Sciatic nerve (tissue), 2 donors: ENCODE measurements at places on chromosomes 4 and X. TPM values are rescaled to one million over a fixed set of nuclear protein-coding genes. Genes with fewer than 3 reads are reported as not detected.

- DNase-seq = no peak
Observed at GRCh38 chrX:130260316-130260715, 8.4 kb downstream of the ZNF280C start.

ACOT9 gene
- total RNA-seq = 42.4 TPM

WNK3 gene
- total RNA-seq = 2.4 TPM

GRCh38 chr4:6278801-6279197, 9.1 kb downstream of the WFS1 start:
- no peak for DNase-seq

GRCh38 chr4:25951390-25951952, 37.5 kb downstream of the SMIM20 start:
- no peak for DNase-seq

GRCh38 chr4:26030780-26031179, 116.8 kb downstream of the SMIM20 start:
- DNase-seq = no peak

- no peak for DNase-seq
Observed at GRCh38 chrX:141791856-141792255, 46.3 kb upstream of the MAGEC3 start.

DNA sequence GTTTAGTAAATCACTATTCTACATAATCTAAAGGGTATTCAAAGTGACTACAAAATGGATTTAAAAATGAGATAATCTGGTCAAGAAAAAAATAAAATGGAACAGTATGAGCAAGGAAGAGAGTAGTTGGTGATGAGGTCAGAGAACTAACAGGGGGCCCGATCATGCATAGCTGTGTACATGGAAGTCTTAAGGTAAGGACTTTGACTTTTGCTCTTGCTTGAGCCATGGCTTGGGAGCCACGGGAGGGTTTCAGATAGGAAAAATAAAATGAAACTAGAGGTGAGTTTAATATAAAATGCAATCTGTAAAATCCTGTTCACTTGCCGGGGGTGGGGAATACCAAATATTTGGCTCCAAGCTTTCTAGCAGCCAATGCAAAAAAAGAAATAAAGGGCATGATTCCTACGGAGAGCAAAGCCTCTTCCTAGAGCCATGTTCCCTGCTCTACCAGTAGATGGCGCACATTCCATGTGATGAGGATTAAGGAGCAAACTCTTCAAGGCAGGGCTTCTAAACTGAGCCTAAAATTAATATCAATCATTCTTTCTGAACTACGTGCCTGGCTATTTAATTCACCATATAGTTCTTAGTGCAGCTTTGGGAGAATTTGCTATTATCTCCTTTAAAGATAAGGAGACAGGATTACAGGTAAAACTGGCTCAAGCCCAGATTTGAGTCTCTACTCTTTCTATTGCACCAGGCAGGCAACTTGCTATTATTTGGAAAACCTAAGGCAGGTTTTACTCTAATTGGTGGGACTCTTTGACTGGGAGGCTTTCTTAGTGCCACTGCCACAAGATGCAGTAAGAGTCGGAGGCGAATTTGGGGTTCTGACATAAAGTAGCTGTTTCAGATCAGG, 6.8 kb upstream of the CLCN5 start:
- peak; percentile 62 for DNase-seq

CABS1 gene
- not detected for total RNA-seq

LIAS gene
- 13.1 TPM for total RNA-seq

ADAMTS3 gene
- 2.3 TPM for total RNA-seq

GRCh38 chrX:42739258-42739657, 38.7 kb downstream of the PPP1R2C start:
- DNase-seq = no peak
